ENCODE measurements at places on chromosomes 1 and 21.

- no peak for DNase-seq
These were observed 4.3 kb downstream of the DDAH1 start for GRCh38 chr1:85460555-85461088.

- no peak for DNase-seq
These were observed 42.6 kb upstream of the CTPS1 start for GRCh38 chr1:40936931-40937339.

DNA sequence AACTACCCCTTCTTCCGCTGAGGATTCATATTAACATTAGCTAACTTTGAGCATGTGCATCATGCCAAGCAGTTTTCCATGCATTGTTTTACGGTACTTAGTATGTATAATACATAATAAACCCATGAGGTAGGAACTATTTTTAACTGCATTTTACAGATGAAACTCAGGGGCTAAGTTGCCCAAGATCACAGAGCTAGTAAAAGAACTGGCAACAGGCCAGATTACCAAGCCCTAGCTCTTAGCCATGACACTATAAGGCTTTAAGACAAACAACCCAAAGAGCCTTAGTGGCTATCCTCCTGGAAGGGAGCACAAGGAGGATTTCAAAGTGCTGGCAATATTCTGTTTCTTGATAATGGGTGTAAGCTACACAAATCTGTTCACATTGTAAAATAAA lies 6.1 kb downstream of the AK2 start:
- no peak for DNase-seq

DNA sequence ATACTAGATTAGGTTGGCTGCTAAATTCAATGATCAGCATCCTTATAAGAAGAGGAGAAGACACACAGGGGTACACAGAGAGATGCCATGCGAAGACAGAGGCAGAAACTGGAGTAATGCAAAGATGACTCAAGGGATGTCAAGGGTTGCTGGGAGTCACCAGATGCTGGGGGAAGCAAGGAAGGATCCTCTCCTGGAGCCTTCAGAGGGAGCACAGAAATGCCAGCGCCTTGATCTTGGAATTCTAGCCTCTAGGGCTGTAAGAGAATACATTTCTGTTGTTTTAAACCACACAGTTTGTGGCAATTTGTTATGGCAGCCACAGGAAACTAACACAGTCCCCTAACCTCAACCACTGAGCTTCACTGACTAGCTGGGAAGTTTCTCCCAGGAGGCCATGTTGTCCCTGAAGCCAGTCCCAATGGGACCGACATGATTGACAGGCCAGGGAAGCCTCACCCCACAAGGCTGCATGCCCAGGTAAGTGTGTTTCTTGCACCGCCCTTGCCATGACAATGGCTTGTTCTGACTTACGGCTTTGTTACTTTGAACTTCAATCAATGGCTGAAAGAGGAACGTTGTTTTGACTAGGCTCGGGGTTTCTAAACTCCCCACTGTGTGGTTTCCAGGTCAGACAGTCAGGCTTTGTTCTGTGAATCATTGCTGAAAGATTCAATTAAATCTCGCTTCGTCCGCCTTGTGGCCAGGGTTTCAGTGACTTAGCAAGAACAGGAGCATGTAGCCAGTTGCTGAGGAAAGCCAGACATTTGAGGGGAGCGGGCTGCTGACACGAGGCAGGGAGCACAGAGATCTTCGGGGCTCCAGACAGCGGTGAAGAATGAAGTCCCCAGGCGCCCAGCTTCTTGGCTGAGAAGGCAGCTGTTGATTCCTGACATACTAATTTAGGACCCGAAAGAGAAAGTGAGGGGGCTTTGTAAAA lies 62.3 kb downstream of the RUNX1 start:
- DNase-seq: peak; percentile 51

DNA sequence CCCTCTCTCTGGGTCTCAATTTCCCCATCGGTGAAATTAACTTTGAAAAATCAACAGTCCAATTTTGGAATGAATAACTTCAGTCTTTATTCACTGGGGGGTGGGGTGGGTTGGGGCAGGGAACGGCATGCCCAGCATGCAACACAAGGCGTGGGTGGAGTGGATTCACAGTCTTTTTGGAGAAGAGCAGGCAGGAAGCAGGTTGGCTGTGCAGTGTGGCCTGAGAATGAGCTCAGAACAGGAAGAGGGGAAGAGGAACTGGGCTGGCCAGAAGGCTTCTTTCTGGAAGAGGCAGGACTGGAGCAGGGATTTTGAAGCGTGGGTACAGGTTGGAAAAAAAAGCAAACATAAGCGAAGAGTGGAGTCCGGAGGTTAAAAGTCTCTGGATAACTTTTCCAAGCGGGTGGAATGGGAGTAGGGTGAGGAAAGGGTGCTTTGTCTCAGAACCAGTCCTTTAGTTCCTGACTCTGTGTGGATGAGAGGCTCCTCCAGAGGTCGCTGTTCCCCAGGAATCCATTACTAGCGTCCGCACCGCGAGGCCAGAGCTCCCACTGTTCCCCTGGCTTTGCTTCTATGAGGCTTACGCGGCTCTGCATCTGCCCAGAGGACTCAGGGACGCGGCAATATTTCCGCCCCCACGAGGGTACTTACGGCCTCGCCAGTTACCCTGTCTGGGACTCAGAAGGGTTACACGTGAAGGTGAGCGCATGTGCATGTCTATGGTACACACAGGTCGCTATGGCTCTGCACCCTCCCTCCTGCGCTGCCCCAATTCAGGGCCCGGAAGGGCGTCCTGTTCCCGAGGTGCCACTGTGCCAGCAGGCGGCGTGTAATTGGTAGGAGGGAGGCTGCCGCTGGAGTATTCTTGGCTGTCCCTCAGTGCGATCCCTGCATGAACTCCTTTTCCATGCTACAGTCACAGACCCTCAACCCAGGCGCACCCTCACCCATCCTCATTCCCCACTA lies 5.5 kb upstream of the FOXD2 start:
- DNase-seq: peak; percentile 53

DNA sequence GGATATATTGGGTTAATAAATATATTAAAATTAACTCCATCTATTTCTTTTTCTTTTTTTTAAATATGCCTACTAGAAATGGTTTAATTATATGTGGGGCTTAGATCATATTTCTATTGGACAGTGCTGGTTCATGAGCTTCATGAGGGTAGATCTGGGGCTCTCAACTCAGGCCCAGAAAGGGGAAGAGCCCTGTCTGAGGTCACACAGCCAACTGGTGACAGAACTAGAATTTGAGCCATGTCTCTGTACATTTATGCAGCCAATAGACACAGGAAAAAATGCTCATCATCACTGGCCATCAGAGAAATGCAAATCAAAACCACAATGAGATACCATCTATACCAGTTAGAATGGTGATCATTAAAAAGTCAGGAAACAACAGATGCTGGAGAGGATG lies 5.1 kb upstream of the EPHB2 start:
- no peak for DNase-seq

GRCh38 chr1:34612091-34612827 lies 142.6 kb upstream of the GJB5 start:
- no peak for DNase-seq

GRCh38 chr1:51336004-51336403 lies 5.6 kb upstream of the TTC39A start:
- no peak for DNase-seq

DNA sequence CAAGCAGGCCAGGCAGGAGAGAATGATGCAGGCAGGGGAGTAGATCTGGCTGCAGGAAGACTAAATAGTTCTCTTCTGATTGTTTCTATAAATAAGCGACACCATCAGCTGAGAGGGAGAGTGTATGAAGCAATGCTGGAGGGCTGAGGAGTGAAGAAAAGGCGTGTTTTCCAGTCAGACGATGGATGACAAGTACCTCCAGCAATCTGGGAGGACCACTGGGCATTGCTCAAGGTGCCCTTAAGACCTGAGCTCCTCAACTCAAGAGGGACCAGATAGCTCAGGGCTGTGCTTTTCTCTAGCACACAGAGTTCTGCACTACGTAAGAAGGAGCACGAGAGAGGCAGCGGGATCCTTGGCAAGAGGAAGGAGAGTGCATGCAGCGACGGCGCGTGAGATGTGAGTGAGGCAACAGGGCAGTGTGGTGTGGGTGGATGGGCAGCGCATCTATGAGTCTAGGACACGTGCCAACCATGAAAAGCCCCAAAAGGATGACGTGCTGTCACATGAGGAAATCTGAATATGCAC lies 36.0 kb downstream of the PABPC4 start:
- no peak for DNase-seq

DNA sequence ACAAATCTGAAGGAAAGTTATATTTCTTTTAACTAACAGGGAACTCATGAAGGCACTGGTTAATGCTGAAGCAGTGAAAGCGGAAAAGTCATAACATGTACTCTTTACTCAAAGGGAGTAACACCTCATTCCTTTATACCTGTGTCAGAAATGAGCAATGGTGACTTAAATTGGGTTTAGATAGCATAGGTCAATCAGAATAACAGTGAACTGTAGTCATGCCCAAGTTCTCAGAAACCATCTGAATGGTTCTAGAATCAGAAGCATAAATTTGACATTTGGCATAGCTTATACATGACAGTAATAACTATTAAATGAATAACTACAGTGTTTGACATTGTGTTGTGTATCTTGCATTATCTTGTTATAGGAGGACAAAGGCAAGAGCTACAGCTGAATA lies 382.0 kb downstream of the NUF2 start:
- no peak for DNase-seq

GRCh38 chr1:38608202-38608864 lies 251.2 kb downstream of the RRAGC start:
- DNase-seq: peak; percentile 12

DNA sequence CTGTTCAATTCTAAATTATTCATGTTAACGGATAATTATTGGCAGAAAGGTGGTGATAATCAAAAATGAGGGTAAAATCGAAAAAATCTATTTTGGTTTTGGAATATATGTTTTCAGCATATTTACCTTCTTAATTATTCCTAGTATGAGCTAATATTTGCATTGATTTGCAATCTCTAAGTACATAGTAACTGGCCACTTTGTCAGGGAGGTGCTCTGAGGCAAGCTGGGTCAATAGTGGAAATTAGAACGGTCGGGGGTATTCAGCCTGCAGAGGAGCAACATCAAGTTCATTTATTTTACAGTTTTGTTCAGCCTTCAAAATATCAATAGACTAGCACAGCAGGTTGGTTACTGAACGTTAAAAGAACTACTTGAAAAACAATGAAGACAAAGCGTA lies 1.8 kb downstream of the OTUD7B start:
- DNase-seq: no peak

GRCh38 chr1:41696381-41696780 lies 211.9 kb upstream of the EDN2 start:
- DNase-seq: no peak

DNA sequence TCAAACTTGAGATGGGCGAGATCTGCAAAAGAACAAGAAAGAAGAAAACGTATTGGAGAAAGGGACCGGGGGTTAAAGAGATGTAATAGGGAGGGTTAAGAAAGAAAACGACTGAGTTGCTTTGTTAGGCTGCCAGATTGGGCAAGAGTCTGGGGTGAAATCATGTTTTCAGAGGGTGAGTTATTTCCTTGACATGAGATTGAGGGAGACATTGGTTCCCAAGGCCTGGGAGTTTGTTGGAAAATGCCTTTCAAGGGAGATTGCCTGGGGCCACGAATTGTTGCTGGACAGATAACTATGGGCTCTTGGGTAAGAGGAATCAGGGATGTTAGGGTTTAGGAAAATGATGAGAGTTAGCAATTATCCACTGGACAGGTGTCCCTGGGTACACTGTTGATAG lies 776 bp upstream of the CADM3 start:
- no peak for DNase-seq

DNA sequence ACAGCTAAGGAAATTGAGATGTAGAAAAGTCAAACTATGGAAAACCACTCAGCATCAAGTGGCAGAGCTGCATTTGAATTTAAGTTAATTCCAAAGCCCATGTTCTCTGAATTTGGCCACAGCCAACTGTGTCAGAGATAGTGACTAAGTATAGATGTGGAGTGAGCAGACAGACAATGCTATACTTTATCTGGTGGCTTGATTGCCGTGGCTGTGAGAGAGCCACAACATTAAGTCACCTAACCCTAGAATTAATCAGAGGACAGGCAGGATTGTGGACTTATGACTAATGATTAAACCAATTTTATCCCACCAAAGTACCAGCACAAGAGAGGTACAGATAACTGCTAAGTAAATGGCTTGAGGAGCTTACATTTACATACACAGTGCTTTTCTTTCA lies 209.8 kb downstream of the TPR start:
- DNase-seq: no peak

GRCh38 chr1:206503591-206504362 lies 3.6 kb upstream of the RASSF5 start:
- no peak for DNase-seq

GRCh38 chr1:116770625-116771024 lies 16.4 kb downstream of the CD2 start:
- no peak for DNase-seq

DNA sequence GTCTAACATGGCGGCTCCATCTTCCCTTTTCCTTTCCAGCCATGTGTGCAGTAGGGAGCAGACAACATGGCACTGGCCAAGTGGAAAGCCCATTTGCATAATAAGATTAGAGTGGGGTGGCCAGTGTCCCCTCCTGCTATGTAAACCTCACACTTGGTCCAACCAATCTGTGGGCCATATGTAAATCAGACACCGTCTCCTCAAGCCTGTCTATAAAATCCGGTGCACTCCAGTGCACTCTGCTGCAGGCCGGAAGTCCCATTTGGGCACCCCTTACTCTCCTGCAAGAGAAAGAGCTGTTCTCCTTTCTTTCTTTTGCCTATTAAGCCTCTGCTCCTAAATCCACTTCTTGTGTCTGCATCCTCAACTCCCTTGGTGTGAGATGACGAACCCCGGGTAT lies 44.1 kb downstream of the OLFML3 start:
- no peak for DNase-seq

- DNase-seq: no peak
These were observed 1010.3 kb downstream of the AMY1C start for GRCh38 chr1:104760017-104760416.

GRCh38 chr1:1051127-1051810 lies 22.8 kb downstream of the RNF223 start:
- DNase-seq: no peak

DNA sequence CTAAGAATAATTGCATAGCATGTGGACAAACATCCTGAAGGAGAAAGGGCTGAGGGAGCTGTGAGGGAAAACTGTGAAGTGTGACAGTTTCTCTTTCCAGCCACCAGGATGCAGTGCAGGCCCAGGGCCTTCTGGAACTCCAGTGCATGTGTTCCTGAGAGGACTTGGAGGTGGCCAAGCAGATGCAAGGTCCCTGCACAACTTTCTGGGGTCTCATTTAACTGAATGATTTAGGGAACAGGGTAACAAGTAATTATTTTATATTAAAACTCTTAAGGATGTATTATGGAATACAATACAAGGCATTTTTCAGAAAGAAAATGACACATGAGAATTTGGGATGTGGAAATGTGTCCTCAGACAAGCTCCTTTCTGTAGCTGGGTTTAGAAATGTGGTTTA lies 61.2 kb upstream of the MCOLN3 start:
- no peak for DNase-seq

- no peak for DNase-seq
These were observed 82.1 kb downstream of the ADARB1 start for GRCh38 chr21:45156459-45156858.

GRCh38 chr1:174720618-174721017 lies 272.9 kb downstream of the GPR52 start:
- DNase-seq: no peak

GRCh38 chr1:202259705-202260104 lies 66.1 kb downstream of the LGR6 start:
- no peak for DNase-seq

- no peak for DNase-seq
These were observed 63.0 kb upstream of the ID3 start for GRCh38 chr1:23622284-23622683.
